ENCODE measurements at places on chromosomes 3 and 15.
A peak's percentile ranks its signal among the peaks of the same experiment; 100 is the strongest.

DNA sequence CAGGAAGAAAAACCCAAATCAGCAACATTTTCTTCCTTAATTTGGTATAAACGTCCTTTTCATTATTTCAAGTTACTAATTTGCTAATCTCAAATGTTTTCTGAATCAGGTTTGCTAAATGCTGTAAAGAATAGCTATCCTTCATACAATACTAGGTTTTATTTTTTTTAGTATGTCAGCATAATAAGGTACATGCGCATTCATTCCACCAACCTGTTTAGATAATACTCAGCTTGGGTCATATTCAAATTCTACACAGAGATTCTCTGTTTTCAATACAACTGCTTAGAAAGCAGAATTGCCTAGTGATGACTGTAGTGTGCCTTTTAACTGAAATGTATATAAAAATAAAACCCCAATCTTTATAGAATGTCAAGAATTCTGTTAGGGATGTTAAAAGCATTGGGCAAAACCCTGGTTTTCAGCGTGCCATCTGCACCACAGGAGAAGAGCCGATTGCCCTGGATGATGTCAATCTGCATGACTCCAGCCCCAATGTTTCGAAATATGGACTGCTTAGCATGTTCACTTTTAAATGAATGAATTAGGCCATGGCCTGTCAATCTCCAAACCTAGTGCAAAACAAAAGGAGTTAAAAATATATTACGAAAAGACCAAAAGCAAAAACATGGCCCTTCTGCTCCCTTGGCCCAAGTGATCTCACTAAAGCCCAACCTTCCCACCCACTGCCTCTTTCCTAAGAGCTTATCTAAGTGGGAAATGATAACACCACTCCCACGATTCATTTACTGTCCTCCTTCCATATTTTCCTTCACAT is 107.4 kb downstream of the GLDN start:
- no peak for DNase-seq

DNA sequence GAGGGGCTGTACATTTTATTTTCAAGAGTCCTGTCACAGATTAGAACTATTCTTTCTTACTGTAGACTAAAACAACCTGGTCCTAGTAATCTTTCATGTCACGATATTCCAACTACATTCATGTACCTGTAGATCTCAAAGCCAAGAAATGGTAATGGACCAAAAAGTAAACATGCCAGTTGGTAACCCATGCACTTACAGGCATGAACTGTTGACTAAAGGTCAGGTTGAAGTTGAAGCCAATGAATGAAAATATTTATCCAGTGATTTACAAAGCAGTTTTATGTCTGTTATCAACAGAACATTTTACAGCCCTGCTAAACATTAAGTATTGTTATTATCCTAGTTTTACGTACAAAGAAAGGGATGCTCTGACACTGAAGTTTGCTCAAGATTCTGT is 25.3 kb downstream of the LRRC57 start:
- DNase-seq = no peak

DNA sequence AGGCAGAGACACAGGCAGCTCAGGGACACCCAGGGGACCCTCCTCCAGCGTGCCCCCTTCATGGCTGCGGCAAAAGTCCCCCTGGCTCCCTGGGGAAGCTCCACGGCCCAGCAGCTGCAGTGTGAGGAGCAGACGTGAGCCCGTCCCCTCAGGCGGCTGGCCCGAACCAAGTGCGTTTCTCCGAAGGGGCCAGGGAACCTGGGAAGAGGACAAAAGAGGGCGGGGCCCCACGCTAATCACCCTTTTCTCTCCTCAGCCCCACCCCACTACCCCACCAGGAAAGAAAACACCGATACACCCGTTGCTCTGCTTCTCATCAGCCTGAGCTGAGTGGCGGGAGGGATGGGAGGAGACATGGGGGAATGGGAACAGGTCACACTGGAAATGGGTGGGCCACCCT is at the start of gene MUC4:
TSS of gene MUC4 (minus strand) at position 174 of the 400 bp plus-strand sequence. CDS start at position 62, 112 bp downstream.
- DNase-seq = no peak

DNA sequence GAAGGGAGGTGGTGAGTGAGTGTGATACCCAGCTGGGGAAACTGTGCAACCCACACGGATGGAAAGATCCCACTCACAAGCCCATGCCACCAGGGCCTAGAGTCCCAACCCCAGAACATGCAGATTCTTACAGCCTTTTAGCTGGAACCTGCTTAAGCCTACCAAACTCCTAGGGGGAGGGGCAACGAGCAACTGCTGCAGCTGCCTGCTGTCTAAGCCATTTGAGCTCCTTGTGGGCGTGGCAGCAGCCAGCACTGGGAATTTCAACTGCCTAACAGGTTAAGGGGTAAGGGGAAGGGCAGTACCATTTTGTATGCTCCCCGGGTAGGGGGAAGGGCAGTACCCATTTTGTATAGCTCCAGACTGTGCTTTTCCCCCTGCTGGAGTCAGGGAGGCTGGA is 673.2 kb upstream of the BCHE start:
- DNase-seq = no peak

- no peak for DNase-seq
Observed at GRCh38 chr3:45555086-45555591, 39.4 kb upstream of the LIMD1 start.

- no peak for DNase-seq
Observed at GRCh38 chr3:43758592-43759225, 68.0 kb downstream of the ABHD5 start.

DNA sequence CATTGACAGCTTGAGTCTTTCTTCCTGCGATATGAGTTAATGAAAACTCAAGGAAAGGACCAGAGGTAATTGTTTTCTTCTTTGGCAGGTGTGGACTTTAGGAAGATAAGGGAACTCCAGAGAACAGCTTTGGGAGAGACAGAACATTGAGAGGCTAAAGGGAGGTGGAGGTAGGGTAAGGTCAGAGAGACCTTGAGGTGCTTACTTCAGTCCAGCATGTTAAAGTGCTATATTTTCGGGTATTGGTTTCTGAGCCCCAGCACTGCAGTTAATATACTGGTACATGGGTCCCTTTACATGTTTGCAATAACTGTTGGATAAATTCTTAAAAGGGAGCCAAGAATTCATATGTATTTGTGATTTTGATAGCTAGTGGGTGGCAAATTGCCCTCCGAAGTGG is 322.1 kb downstream of the THSD4 start:
- no peak for DNase-seq

- peak; percentile 68 for DNase-seq
Observed at GRCh38 chr3:171838218-171838720, 4.9 kb upstream of the TMEM212 start.

DNA sequence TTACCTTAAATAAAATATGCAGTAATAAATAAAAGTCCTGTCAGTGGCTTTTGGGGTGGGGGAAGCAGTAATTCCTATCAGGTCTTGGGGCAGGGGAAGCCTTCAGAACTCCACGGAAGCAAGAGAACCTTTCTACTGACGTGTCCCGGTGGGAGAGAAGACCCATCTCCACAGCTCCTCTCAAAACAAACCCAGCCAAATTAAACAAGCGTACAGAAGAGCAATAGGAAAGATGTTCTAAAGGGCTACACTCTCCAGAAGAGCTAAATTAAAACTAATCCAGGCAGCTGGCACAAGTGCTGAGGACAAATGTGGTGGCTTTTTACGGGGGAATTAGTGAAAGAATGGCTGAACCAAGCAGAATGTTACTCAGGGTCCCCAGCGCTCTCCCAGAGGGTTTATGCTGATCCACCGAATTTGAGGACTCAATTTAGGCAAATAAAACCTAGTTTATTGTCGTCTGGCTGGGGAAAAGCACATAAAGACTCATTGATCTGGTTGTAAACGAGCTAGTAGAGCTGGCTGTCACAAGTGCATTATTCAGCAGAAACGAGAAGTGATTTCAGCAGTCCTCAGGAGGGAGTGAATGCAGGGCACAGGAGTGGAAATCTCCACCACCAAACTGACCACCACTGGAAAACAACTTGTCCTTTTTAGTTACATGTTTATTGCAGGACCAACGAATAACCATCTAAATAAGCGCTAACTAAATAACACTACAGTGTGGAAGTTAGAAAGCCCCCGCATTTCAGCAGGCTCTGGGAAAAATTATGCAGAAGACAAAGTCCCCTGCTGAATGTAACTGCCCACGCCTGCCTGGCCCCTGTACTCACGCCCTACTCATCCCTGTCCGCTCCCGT is 13.5 kb downstream of the BFSP2 start:
- no peak for DNase-seq

DNA sequence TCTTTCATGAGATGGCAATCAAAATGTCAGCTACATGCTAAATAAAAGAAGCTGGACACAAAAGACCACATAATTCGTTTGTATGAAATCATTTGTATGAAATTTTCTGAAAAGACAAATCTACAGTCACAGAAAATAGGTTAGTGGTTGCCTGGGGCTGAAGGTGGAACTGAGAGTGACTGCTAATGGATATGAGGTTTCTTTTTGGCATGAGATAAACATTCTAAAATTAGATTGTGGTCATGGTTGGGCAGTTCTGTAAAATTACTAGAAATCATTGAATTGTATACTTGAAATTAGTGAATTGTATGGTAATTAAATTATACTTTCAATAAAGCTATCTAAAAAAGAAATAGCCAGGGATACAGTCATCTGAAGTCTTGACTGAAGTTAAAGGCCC is 2.7 kb upstream of the DMXL2 start:
- DNase-seq = no peak

DNA sequence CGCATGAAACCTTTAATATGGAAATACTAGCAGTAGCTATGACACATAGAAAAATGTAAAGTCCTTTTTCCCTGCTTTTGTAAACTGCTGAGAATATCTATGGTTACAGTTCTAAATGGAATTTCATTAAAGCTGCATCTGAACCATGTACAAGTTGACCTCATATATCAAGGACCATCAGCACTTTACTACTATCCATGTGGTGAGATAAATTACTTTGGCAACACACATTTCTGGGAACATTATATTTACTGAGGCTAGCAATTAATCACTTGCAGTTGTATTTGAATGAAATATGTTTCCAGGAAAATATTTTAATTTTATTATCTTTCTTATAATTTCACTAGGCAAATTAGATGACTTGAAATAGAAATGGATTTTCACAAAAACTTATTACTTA is 545.5 kb downstream of the NAALADL2 start:
- DNase-seq = no peak

DNA sequence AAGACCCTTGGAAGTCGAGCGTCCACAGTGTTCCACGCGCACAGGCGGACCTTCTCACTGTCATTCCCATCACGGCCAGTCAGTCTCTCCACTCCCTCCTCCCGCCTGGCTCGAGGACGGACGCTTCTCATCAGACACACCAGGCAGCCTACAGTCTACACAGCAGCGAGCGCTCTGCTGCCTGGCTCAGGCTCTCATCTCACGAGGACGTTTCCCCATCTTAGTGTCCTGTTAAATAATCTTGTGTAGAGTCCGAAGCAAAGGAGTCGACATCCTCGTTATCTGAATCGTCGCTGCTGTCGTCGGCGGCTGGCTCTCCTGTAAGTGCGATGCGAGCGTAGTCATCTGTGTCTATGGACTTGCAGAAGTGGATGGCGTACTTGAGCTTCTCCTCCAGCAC is 12.4 kb upstream of the OCA2 start:
- no peak for DNase-seq

DNA sequence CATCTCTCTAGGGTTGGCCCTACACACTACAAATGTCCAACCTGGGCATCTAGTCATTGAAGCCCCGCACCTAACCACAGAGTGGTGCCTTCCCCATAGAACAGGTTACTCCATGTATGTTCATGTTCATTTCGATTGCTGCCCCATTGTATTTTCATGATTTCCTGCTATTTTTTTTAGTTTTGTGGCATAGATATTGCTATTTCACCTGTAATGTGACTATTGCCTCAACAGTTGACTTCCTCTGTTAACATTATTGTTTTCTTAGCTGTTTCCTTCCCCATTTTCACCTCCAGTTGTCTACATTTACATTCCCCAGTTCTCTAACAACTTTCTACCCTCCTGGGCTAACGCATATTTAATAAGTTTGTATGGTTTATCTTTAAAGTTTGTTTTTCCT is 137.7 kb upstream of the RBMS3 start:
- DNase-seq = no peak

GRCh38 chr3:194556086-194557056 is 69.6 kb upstream of the ATP13A3 start:
- no peak for DNase-seq

GRCh38 chr3:29436612-29437323 is 155.9 kb downstream of the RBMS3 start:
- no peak for DNase-seq

GRCh38 chr3:141894524-141895176 is 18.2 kb downstream of the ATP1B3 start:
- no peak for DNase-seq

DNA sequence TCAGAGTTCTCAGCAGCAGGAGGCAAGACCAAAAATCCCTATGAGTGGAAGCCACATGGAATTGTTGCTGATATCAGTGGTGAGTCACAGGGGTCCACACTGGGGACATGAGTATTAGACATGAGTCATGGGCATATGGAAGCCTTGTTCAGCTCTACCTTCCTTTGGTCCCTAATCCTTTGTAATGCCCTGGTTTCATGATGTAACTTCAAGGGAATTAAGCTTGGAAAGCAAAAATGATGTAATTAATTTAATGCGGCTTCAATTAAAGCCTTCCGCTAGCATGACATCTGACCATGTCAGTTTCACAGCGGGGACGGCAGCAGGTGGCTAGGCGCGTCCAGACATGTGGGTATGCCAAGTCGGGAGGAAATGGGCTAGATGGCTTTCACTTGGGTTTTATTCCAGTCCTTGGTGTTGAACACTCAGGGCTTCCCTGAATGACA is 176.1 kb upstream of the RGMA start:
- DNase-seq = no peak

GRCh38 chr3:143668924-143669790 is 179.1 kb downstream of the SLC9A9 start:
- no peak for DNase-seq

DNA sequence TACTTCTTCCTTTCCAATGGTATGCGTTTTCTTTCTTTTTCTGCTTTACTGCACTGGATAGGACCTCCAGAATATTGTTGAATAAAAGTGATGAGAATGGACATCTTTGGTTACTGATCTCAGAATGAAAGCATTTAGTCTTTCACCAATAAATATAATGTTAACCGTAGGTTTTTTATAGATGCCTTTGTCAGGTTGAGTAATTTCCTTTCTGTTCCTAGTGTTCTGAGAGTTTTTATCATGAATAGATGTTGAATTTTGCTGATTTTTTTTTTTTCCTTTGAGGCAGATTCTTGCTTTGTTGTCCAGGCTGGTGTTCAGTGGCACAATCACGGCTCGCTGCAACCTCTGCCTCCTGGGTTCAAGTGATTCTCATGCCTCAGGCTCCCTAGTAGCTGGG is 158.4 kb downstream of the KLHL25 start:
- no peak for DNase-seq

- no peak for DNase-seq
Observed at GRCh38 chr15:71679223-71679792, 131.0 kb upstream of the NR2E3 start.

DNA sequence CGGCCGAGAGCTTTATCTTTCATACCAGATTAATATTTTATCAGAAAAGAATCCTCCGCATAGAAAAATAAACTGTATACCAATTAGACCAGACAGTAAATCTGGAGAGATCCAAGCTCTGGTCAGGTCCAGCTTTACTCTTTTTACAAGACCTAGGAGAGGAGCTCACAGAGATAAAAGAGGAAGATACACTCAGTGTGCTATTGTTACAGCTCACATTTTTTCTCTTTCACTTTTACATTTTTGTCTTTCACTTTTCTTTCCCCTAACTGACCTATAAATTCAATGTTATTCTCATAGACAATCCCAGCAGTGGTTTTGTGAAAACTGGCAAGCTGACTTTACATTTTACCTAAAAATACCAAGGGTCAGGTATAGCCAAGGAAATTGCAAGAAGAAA is 55.8 kb downstream of the GUCA1C start:
- no peak for DNase-seq
